ENCODE measurements at places on chromosomes 12 and 14.

- DNase-seq: no peak
Observed at GRCh38 chr12:53222170-53222721, 9.8 kb downstream of the RARG start.

DNA sequence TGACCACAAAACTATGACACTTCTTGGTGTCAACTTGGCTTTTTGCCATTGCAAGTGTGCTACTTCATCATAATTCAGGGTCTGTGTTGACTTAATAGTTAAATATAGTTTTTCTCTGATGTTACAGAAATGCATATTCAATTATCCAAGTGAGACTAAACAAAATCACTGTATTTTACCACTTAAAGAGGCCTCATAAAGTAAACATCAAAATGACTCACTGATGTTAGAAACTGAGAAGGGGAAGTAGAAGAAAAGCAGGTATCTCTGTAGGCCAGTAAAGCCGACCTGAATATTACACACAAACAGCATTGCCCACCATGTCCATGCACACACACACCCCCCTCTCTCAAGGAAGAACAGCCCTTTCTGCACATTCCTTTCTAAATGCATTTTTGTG, 55.4 kb downstream of the RPAP3 start:
- DNase-seq: no peak

- DNase-seq: no peak
Observed at GRCh38 chr12:117139025-117139717, 40.0 kb upstream of the TESC start.

DNA sequence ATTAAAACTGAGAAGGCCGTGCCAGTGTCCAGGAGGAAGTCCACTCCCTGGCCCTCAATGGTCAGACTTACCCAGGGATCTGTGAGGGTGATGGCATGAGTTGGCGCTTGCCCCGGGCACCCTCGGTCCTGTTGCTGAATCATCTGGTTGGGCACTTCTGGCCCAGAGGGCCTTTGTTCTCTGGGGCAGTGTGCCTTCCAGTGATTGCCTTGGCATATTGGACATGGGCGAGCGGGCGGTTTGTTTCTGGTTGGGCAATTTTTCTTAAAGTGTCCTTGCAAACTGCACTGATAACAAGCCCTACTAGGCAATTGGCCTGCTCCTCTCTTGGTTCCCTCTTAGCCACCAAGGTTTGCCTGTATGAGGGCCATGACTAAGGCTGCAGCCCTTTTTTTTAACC, 69.5 kb upstream of the ZDHHC17 start:
- DNase-seq: no peak

GRCh38 chr12:120412421-120412820, 25.5 kb upstream of the COX6A1 start:
- no peak for DNase-seq

GRCh38 chr12:128606051-128606450, 217.7 kb downstream of the SLC15A4 start:
- peak; percentile 29 for DNase-seq

DNA sequence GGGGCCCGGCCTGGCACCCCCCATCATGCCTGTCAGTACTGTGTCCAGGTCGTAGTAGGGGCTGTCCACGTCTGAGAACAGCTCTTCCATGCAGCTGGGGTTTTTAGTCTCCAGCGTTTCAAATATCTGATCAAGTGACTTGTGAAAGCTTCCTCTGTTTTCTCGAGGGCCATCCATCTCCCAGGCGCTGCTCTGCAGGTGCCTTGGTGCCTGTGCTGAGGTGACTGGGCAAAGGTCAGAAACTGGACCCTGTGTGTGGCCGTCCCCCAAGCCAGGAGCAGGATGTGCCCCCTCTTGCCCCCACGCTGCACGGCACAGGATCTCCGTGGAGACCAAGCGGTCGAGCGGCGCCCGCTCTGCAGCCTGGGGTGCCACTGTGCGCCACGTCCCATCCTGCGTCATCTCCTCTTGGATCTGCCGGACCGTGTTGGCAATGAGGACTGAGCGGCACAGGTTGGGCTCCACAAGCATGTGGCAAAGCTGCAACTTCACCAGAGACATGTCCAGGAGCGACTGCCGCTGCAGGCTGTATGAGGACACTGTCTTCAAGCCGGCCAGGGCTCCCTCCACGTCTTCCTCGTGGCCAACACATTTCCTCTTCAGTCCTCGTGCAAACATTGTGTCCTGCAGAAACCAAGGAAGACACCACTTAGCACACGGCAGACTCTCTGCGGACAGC, 9.4 kb downstream of the CDCA4 start:
- DNase-seq: no peak

DNA sequence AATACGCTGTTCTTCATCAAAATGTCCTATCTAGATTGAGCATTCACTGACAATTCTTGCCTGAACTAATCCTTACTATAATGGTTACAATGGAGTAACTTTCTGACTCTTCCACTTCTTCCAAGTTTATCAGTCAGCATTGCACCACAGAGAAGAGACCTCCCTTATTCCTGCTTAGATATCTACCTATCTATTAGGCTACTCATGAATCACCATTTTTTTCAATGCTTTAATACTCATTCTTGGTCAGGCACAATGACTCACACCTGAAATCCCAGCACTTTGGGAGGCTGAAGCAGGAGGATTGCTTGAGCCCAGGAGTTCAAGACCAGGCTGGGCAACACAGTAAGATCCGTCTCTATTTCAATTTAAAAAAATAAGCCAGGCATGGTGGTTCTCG, 39.3 kb downstream of the RPS6KA5 start:
- DNase-seq: no peak

DNA sequence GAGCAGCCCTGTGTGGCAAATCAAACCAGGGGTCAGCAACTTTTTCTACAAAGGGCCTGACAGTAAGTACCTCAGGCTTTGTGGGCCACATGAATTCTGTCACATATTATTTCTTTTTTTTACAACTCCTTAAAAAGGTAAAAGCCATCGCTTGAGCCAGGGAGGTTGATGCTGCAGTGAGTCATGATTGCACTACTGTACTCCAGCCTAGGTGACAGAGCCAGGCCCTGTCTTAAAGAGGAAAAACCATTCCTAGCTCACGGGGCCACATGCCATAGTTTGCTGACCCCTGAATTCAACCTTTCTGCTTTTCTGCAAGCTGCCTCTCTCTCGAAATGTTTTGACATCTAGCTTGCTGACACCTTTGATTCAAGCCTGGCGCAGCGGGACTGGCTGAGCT, 55.1 kb upstream of the CORO1C start:
- DNase-seq: no peak

DNA sequence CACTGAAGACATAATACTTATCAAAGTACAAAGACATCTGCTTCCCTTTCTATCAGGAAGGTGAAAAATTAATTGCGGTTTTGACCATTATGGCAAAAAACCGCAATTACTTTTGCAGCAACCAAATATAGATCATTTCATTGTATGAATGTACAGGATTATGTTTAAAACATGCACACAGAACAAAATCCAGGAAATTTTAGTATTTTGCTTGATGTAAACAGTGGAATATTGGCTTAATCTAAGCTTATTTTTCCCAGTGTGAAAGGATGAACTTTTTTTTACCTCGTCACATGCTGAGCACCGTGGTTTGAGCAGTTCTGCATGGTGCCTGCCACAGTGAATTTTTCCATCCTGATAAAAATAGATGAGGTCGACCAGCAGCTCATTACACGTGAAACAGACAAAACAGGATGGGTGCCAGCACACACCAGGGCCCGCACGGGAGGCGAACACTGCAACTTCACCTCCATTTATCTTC, 121.2 kb downstream of the PRICKLE1 start:
- no peak for DNase-seq

DNA sequence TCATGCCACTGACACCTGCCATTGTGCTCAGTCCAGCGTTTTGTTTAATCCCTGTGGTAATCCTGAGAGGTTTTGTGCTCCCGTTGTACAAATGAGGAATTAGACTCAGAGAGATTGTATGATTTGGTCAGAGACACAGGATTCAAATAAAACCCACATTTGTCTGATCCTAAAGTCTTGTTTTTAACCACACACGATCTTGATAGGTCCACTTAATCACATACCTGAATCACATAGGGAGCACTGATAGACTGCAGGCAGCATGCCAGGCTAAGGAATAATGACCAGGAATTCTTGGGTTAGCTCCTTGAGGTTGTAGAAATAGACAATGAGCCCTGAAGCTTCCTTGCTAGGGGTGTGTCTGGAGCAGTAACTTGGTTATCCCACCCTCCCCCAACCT, 202.6 kb upstream of the RGS6 start:
- no peak for DNase-seq

GRCh38 chr14:102589761-102590290, 2.6 kb upstream of the RCOR1 start:
- no peak for DNase-seq

- no peak for DNase-seq
Observed at GRCh38 chr14:92348154-92348553, 25.2 kb downstream of the SLC24A4 start.

- no peak for DNase-seq
Observed at GRCh38 chr14:29150659-29151058, 384.1 kb downstream of the FOXG1 start.

DNA sequence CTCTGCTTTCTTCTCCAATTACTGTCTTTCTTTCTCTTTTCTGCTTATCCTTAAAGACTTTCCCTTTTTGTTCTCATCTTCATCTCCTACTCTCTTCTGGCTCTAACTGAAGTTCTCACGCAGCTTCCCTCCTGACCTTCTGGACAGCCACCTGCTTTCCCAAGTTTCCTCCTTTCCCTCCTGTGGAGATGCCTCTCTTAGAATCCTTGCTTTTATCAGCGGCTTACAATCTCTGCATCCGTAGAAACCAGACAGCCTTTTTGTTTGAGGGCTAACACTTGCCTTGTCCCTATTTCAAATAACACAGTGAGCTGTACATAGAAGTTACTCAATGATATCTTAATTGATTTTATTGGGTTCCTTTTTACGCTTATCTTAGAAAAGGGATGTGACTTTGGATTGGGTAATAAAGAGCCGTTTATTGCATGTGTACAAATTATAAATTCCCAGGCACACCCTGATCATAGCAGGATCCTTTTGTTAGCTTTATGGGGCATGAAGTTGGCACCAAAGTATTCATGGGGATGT, 2.1 kb upstream of the LGALS3 start:
- no peak for DNase-seq

DNA sequence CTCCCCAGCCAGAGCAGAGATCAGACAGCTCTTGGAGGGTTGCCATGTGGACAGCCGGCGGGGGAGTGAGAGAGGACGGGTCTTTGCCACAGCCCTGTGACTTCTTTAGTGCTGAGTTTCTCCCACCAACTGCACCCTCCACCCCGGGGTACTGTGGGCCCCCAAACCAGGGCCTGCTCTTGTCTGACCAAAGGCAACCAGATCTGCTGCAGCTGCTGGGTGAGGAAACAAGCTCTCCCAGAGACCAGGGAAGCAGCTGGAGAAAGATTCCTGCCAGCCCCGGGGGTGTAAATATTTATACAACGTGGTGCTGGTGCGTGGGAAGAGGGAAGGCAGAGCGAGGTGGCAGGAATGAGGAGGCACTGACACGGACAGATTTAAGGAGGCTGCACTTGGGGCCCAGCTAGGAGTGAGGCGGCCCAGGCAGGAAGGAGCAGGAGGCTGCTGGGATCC, 14.3 kb upstream of the ZFP36L1 start:
- DNase-seq: no peak

DNA sequence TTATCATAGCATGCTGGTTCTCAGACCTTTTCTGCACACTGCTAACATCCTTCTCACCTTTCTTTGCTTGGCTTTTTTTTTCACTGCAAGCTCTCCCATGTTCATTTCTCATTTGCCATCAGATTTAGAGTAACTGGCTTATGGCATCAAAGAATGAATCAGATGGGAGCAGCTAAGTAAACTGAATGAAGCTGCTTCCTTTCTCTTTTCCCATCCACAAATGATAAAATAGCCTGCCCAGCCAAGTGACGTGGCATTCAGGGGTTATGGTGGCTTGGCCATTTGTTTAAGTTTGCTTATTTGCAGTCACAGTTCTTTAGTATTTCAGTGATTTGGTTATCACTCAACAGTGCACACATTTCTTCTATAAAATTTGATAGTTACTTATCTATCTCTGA, 708.6 kb downstream of the DIO2 start:
- no peak for DNase-seq

- no peak for DNase-seq
Observed at GRCh38 chr14:92209141-92209540, 87.4 kb downstream of the CPSF2 start.

GRCh38 chr14:67567654-67568053, 32.4 kb downstream of the PIGH start:
- DNase-seq: no peak

DNA sequence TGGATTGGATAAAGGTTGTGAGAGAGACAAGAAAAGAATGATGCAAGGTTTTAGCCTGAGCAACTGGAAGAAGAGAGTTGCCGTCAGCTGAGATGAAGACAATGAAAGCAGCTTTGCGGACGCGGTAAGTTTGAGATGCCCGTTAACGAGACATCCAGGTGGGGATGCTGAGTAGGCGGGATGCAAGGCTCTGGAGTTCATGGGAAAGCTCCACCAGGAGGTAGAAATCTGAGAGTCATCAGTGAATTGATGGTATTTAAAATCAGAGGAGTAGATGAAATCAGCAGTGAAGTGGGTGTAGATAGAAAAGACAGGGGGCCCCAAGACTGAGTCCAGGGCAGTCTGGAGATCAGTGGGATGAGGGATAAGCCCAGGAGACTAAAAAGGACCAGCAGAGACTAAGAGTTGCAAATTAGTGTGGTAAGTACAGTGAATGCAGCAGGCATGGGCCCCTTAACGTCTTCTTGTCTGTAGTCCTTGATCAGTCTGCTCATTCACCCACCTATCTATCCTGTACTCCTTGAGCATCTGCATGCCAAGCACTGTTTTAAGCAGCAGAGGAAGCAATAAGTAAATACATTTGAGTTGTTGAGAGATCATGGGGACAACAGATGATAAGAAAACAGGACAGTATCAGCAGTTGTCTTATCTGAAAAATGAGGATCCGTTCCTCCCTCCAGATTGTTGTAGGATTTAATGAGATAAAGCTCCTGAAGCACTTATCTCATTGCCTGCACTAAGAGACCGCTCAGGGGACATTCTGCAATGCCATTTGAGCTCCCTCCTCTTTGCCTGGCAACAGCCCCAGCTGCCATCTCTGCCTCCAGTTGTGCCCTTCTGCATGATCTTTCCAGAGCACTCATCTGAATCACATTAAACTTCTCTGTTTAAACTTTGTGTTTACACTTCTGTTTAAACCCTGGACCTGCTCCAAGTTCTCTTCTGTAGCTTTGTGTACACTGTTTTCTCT, 91.5 kb downstream of the APAF1 start:
- DNase-seq: peak; percentile 67

DNA sequence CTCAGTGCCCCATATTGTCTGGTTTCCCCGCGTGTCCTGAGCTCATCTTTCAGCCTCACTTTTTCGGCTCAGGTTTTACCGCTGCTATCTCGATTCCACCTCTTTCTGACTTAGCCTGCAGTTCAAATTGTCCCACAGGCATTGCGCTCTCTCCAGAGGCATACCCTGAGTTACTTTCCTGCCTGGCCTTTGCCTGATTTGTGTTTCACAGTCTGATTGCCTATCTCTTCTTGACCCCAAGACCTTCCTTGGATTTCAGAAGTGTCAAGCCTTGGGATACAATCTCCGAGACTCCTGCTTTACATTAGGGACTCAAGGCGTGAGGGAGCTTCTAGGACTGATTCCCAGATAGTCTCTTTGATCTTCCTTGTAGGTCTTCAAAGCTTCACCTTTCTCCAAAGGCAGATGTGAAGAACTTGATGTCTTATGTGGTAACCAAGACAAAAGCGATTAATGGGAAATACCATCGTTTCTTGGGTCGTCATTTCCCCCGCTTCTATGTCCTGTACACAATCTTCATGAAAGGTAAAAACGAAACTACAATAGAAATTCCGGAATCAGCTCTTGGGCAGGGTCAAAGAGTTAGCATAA, 629 bp downstream of the LETMD1 start:
- peak; percentile 19 for DNase-seq
